Stimulated activated CD4-positive, alpha-beta T cell treated with anti-CD3 and anti-CD28 coated beads, Interleukin-15, amount 100 ng/mL, for 1 hour (primary cell): ENCODE measurements at places on chromosomes 11 and 22.

DNA sequence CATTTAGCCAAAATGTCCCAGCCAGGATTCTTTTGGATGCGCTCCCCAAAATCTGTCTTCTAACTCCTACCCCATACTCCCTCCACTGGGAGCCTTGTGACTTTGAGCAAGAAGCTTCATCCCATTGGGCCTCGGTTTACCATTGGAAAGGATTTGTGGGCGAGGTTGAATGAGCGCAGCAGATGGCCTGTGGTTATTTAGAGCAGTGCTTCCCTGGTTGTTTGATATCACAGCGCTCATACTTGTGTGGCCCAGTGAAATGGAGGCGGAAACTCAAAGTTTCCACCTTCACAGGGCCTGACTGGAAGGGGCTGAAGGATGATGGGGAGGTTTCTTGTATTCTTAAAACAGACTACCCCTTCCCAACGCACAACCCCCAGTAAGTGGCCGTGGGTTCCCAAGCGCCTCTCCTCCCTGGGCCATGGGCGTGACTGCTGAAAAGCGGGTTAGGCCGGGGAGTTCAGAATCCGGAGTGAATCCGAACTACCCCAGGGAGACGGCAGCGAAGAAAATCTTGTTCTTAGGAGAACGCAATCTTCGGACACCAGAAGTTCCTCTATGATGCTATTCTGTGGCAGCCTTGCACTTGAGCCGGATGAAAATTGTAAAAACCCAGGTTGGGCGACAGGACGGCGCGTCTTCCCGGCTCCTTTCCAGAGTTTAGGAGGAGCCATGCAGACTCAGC, 1.2 kb upstream of the ATF4 start:
- no peak for DNase-seq

DNA sequence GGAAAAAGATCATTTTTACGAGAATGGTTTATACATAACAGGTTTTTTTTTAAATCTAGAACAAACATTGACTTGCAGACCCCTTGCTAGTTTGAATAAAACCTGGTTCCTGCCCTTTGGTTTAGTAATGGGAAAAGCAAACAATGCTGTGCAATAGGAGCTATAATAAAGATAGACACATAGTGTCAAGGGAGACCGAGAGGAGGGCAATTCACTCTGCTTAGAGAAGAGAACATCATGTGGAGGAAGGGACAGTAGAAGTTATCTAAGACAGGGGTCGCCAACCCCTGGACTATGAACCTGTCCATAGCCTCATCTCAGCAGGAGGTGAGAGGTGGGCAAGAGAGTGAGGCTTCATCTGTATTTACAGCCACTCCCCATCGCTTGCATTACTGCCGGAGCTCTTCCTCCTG, 7.0 kb upstream of the RDX start:
- no peak for DNase-seq

GRCh38 chr11:115215694-115216617, 288.3 kb downstream of the CADM1 start:
- no peak for DNase-seq

GRCh38 chr22:19207401-19207808, 28.9 kb upstream of the SLC25A1 start:
- no peak for DNase-seq

DNA sequence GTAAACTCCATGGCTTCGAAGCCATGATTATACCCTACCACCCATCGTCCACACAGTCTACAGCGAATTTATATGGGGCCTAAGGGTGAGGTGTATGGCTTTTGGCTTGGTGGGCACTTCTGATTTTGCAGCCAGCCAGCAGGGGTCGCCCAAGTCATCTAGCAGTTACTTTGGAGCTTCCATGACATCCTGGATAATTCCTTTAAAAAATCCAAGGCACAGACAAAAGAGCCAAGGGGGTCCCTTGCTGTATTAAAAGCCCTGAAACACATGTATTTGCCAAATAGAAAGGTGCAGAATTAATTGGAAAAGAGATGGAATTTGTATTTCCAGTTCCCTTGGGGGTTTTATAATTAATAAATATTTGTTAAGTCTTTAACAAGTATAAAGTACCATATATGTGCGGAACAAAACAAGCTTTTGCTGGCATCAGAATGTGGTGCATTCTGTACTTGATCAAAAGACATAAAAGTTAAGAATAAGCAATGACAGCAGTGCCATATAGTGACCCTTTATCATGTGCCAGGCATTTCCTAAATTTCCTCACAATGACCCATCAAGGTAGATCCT, 132.8 kb upstream of the PITPNB start:
- DNase-seq: peak; percentile 5

GRCh38 chr11:73530109-73530508, 67.8 kb downstream of the FAM168A start:
- no peak for DNase-seq

DNA sequence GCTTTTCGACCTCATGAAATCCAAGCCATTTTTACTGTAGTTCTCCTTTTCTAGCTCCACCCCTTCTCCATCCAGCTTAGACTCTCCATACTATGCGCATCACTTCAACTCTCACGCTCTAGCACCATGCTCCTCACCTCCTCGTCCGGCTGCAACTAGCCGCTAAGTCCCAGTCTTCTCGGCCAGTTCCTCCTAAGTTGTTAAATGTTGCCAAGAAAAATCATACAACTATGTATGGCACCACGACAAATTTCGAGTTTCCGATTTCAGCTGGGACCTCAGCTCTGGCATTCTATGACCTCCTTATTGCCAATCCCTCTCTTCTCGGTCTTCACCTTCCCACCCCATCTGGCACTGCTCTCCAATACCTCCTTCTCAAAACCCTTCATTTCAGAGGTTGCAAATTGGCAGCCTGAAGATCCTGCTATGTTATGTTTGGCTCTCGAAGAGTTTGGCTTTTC, 1.0 kb downstream of the ZNF70 start:
- DNase-seq: no peak

GRCh38 chr11:48134221-48134922, 82.2 kb upstream of the OR4B1 start:
- DNase-seq: no peak

- peak; percentile 10 for DNase-seq
Measured at GRCh38 chr11:121418625-121419114, 33.4 kb upstream of the SORL1 start.
